Kidney (tissue), 22 donors: ENCODE measurements at places on chromosomes 12 and 14. TPM values are rescaled to one million over a fixed set of nuclear protein-coding genes. Genes with fewer than 3 reads are reported as not detected.

The VRK1 gene
- polyA plus RNA-seq, result 6.6 TPM

The LRP1-AS gene
- polyA plus RNA-seq, result not detected

The ATG2B gene
- polyA plus RNA-seq, result 3.8 TPM

The RERG gene
- 29.3 TPM for polyA plus RNA-seq

DNA sequence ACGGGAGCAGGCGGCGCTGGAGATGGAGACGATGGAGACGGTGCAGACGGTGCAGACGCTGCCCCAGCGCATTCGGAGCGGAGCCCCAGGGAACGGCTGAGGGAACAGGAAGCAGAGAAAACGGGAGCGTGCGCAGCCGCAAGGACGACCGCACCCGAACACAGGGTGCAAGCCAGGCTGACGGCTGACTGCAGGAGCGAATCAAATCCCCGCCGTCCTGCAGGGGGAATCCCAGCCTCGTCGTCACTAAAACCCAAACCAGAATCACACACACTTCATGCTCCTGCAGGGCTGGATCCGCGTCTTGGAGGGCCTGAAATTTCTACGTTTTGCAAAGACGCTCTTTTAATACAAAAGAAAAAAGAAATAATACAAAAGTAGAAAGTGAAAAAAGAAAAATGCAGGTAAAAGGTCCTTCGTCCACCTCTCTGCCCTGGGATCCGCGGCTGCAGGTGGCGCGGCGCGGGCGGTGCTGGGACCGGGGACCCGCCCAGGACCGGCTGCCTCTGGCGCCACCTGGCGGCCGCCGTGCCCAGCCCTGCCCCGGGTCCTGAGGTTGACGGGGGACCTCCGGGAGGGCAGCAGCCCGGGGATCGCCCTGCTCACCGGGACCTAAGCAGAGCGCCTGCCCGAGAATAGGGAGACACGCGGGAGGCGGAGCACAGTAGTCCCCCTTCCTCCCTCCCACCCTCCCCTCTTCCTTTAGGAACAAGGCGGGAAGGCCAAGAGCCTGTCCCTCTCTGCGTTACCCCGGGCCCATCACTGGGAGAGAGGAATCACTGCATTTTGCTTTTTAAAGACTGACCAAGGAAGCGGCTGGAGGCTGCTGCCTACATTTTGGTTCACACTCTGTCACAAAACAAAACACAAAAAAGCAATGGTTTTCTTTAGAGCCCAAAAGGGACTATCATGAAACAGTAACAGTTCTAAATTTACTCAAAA is 20.1 kb downstream of the STX2 start:
- peak; percentile 79 for DNase-seq

- DNase-seq, result no peak
Measured at GRCh38 chr14:93100570-93100969, 15.2 kb downstream of the ITPK1 start.

- no peak for DNase-seq
Measured at GRCh38 chr12:30568453-30568852, 127.2 kb downstream of the IPO8 start.

GRCh38 chr12:54036620-54037359 is 3.9 kb downstream of the HOXC5 start:
- no peak for DNase-seq

GRCh38 chr12:114924946-114925475 is 241.0 kb upstream of the TBX3 start:
- no peak for DNase-seq

DNA sequence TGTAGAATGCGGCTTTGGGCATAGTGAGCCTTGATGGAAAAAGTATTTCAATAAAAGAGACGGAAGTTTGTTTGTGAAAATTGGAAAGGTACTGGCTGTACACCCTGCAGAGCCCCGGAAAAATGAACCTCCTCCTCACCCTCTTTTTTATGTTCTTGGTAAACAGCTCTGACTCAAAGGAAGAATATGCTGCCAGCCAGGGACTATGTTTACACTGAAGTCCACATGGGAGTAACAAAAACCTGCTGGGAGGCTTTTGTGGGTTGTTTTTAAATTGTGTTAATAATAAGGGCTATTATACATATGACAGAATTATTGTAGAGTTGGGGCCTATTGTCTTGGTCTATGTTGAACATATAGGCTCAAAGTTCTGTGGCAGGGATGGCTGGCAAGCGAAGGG is 70.7 kb downstream of the TTC8 start:
- DNase-seq, result no peak

- DNase-seq, result no peak
Measured at GRCh38 chr12:13198876-13199275, 2.4 kb downstream of the EMP1 start.

DNA sequence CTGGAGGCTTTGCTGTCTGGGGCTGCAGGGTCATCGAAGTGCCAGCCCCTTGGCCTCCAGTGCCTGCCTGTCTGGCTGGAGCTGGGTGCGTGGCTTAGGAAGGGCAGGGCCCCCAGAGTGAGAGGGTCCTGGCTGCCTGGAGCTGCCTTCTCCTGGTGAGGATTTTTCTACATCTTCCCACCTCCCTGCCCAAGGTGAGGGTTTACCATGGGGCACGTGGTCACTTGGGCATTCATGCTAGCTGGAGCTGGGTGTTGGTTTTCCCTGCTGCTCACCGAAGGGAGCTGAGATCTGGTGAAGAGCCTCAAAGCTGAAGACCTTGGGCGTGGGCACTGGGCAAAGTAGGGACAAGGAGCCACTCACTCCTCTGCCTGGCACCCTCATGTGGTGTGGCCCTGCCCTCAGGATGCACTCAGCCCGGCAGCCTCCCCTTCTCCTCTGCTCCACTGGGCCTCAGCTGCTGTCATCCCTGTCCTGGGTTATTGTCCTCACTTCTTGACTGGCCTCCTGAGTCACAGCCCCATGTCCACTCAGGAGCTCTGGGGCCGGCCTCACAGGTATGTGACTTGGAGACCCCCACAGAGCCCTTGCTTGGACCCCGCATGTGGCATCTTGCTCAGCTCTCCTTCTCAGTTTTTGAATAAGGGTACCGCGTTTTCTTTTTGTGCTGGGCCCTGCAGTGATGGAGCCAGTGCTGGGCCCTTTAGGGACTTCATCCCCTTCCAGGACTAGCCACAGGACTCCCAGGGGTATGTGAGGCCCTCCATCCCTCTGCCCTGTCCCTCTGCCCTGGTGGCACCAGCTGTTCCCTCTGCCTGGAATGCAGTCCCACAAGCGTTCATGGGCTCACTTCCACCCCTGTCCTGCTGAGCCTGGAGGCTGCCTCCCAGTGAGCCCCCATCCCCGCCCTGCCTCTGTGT is 1.6 kb downstream of the CEP170B start:
- DNase-seq, result no peak

DNA sequence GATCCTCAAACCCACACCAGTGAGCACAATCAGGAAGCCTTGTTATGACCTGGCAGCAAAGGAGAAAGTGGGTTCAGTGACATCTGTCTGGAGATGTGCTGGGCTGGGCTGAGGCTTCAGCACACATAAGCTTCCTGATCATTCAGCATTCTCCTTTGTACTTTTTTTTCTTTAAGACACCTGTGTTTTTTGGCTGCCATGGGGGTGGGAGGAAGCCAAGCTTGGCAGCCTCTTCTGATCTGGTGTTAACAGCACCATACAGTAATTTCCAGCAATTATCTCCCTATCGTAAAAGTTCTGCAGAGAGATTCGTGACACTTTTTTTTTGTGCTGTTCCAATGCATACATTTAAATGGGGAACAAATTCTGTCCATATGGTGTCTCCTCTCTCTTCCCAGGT is 38.9 kb upstream of the RASSF3 start:
- no peak for DNase-seq
